CD4-positive, alpha-beta T cell treated with Interleukin-6 for 4 hours (primary cell): ENCODE measurements at places on chromosomes 7 and 10.

- DNase-seq, result no peak
Measured at GRCh38 chr7:96179837-96180236, 142.1 kb downstream of the SLC25A13 start.

DNA sequence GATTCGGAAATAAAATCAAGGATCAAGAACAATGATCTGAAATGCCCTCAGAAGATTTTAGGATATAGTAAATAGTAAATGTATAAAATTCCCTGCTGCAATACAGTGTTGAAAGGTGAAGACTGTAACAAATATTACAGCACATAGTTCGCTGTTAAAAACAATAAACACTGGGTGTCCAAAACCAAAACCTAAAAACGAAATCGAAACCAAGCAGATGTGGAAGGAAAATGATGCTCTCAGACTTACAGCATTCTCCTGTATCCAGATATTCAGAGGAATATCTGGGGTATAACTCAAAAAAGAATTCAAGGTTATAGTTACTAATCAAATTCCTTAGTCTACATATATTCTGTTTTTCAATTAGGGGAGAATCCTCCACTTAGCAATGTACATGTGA is 708.1 kb upstream of the PCDH15 start:
- no peak for DNase-seq

DNA sequence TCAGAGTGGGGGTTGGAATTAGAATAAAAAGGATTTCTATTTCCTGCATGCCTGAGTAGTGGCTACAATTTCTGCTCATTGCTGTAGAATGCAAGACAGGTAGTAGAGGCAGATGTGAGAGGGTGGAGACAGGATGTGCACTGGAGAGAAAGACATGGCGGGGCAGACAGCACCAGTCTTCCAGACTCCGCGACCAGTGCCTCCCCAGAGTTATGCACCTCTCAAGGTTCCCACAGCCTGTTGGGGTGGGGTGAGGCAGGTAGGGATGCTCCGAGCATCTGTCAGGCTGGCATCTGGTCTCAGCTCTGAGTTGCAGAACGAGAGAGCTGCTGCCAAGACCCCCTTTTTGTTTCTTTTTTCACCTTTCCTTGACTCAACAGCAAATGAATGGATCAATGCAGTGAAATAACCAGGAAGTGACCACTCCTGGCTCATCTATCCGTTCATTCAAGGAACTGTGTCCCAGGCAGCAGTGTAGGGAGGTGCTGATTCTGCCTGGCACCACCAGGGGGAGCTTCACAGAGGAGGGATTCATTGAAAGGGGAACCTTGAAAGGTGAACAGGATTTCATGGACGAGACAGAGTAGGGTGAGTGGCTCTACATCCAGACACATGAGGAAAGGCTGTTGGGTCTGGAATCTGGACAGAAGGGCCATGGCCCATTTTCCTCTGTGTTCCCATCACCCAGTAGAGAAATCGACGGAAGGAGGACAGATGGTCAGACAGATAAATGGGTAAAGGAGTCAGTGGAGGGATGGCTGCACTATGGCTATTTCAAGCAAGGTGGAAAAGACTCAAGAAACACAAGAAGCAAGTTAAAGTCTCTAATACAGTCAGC is 17.2 kb upstream of the SLC18A3 start:
- peak; percentile 51 for DNase-seq

GRCh38 chr10:58755340-58755610 is 242.6 kb downstream of the BICC1 start:
- DNase-seq, result no peak

DNA sequence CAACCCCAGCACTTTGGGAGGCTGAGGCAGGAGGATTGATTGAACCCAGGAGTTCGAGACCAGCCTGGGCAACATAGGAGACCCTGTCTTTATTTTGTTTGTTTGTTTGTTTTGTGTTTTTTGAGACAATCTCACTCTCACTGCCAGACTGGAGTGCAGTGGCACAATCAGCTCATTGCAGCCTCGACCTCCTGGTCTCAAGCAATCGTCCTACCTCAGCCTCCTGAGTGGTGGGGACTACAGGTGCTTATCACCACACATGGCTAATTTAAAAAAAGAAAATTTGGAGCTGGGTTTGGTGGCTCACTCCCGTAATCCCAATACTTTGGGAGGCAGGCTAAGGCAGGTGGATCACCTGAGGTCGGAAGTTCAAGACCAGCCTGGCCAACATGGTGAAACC is 30.6 kb upstream of the CCL24 start:
- no peak for DNase-seq

DNA sequence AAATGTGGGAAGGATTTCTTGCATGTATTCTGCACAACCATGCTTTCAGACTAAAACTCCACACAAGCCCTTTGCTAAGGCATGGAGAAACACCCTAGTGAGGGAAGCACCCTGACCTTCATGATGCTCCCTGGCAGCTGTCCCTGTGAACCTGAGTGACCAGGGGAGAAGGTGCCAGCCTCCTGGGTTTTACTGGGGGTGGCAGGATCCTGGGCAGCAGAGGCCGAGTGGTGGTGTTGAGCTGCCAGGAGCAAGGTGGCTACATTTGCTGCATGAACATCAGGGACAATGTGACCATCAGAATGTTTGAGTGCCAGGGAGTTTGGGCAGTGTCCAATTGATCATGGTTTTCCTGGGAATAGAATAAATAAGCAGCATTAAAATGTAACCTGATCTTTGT is 437.9 kb downstream of the TCERG1L start:
- DNase-seq, result no peak

DNA sequence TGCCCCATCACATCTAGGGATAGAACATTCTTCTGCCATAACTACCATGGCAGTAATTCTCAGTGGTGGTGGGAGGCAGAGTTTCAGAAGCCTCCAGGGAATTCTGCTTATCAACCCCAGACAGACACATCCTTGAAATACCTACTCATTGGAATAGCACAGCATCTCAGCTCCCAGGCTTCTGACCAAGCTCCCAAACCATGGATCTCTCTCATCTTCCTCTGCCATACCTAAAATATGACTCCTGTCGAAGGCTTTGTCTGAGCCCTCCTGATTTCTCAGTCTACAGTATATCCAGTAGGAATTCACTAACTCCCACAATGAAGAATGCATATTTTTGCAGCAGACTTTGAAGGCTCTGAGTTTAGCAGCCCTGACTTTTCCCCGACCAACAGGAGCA is 687.5 kb downstream of the GRID1 start:
- no peak for DNase-seq

DNA sequence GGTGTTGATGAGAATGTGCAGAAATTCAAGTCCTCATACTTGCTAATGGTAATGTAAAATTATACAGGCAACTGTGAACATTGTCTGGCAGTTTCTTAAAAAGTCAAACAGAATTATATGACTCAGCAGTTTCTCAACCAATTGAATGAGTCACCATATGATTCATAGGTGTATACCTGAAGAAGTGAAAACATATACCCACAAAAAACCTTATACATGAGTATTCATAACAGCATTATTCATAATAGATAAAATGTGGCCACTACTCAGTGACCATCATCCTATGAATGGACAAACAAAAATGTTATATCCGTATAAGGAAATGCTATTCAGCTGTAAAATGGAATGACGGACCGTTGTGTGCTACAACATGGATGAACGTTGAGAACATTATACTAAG is 253.5 kb downstream of the MALRD1 start:
- no peak for DNase-seq

DNA sequence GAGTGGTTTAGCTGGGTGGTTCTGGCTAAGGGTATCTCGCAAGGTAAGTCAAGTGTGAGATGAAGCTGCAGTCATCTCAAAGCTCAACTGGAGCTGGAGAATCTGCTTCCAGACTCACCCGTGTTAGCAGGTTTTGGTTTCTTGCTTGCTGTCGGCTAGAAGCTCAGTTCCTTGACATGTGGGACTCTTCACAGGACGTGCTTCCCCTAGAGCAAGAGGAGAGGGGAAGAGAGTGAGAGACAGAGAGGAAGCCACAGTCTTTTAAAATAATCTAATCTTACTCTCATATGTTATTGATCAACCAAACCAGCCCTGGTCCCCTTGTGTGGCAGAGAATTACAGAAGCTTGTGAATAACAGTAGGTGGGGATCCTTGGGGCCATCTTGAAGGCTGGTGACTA is 199.5 kb downstream of the REEP3 start:
- peak; percentile 5 for DNase-seq

GRCh38 chr7:129376778-129377700 is 57.2 kb upstream of the STRIP2 start:
- no peak for DNase-seq

DNA sequence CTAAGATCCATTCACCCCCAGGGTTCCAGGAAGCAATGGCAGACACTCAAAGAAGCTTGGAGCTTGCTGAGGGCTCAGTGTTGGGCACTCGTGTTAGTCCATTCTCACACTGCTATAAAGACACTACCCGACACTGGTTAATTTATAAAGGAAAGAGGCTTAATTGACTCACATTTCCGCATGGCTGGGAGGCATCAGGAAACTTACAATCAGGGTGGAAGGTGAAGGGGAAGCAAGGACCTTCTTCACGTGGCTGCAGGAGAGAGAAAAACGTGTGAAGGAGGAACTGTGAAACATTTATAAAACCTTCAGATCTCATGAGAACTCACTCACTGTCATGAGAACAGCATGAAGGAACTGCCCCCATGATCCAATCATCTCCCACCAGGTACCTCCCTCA is 44.7 kb upstream of the SMNDC1 start:
- DNase-seq, result no peak

DNA sequence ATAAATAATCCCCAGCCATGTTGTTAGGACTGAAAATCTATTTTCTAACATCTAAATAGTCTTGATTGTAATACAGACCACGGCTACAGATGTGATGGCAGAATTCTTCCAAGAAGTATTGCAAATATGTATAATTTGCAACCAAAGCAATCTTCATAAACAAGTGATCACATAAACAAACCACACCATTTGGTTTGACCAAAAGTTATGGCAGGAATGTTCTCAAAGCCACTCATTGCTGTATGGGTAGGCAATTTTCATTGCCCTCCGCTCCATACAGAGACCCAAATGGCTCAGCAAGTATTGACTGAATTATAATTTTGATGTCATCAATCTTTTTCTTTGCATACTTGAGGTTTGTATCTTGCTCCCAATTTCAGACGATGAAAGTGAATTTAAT is 19.0 kb upstream of the RHOBTB1 start:
- DNase-seq, result no peak

DNA sequence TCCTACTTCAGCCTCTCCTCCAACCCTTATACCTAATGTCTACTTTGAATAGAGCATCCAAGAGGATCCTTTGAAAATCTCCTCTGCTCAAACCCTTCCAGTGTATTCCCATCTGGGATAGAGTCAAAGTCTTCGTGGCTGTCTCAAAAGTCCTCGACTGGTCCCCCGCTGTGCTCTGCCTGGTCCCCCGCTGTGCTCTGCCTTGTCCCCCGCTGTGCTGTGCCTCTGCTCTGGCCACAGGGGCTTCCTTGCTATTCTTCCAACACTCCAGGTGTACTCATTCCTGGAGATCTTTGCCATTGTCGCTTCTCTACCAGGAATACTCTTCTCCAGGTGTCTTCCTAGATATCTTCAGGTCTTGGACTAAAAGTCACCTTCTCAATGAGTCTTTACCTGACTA is 36.1 kb upstream of the COMMD3 start:
- no peak for DNase-seq
